ENCODE measurements at places on chromosomes 11 and 22.

DNA sequence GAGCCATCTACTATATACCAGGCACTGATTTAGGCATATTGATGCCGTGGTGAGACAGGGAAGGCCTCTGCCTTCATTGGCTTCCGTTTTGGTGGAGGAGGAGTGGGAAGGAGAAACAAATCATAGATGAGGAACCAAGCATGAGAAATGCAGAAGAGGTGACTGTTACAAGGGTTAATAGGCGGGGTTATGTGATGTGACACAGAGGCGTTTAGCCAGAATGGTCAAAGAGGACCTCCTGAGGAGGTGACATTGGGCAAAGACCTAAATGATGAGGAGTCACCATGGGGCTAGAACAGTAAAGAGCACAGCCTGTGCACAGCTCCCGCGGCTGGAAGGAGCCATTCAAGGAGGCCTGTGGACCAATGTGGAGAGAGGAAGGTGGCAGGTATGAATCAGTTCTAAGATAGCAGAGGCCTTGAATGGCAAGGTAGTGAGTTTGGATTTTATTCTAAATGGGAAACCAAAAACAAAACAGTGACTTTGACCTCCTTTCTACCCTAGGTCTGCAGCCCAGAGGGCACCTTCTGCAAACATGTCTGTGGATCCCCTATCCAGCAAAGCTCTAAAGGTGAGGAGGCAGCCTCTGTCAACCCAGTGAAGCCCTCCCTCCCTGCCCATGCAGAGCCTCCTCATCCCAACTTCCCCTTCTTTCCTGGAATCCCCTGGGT, 11.7 kb downstream of the MAFF start:
- DNase-seq, result no peak

- DNase-seq, result no peak
These were observed 607 bp upstream of the ROBO4 start for GRCh38 chr11:124898263-124898680.

GRCh38 chr11:46755962-46756361, 36.9 kb downstream of the F2 start:
- DNase-seq, result no peak

DNA sequence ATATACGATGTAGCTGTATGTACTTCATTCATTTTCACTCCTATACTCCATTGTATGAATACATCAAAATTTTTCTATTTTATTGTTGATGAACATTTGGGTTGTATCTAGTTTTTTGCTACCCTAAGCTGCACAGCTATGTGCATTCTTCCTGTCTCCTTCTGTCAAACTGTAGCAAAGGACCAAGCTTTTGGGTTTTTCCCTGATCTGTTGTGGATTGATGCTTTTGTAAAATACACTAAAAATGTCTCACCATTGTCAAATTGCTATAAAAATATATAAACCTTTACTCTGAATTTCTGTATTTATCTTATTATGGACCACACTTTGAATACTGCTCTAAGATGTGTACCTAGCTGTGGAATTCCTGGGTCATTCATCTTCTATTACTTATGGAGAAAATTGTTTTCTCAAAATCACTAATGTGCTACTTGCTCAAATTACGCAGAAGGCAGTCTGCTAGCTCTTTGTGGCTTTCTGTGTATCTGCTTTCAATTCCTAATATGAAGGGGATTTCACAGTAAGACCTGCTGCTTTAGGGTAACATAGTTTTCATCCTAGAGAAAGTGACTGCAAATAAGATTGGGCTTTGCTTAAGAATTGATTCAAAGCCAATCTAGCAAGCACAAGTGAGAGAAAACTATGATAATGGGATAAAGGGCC, 123.4 kb downstream of the CYP2R1 start:
- DNase-seq, result no peak

DNA sequence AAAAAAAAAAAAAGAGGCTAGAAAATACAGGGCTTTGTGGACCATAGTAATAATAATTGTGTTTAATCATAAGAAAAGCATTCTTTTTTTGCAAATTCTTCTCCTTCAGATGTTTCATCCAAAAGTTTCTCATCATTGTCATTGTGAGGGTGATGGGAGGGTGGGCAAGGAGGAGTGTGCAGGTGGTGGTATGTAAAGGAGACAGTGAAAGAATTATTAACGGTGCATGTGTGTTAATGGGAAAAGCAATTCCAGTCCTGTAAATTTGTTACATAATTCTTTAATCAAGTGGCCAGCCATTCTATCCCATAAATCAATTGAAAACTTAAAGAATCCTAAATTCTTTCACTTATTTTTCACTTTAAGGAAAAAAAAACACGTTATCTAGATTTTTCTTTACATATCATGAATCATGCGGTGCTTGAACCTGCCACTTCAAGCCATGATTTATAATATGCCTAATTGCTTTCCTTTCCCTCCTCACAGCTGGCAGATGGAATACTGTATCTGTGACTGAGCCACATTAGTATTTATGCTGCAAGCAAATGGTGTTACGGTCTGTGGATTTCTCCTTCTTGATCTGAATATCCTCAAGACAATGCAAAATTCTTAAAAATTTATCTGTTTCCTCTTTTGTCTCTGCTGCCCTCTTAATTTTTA, 318.5 kb downstream of the JRKL start:
- DNase-seq, result no peak

DNA sequence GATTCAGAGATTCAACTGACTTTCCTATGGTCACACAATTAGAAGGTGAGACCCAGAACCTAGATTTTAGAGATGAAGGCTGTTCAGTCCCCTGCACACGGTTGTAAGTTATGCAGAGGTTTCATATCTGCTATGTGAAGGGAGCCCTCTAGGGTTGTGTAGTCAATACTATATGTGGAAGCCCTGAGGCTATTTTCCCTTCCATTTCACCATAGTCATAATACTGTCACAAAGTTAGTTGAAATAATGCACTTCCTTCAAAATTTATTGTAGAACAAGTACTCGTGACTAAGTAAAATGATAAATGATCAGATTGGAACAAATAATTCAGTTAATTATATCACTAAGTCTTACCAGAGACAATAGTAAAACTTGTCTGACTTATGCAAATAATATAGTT, 48.8 kb downstream of the ENDOD1 start:
- no peak for DNase-seq

DNA sequence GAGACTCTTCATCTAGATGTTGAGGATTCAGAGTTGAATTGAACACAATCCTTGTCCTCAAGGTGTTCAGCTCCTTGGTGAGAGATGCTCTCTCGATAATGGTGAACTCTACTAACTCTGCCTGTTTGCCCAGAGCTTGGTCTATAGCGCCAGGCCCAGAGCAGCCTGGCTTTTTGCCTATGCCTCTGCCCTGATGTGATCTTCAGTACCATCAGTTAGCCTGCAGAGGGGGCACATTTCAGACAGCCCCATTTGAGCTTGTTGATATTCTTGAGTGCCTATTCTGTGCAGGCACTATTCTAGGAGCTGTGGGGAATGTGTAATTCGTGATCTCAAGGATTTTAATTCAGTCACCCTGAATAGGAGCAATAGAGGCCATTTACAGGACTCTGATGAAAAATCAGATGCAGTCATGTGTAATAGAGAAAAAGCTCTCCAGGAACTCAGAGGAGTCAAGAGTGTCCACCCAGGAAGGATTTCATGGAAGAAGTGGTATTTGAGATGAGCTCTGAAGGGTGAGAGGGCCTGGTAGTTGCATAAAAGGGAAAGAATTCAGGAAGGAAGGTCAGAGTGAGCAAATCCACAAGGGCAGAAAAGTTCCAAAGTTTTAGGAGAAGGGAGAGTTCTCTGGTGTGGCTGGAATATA, 19.3 kb downstream of the GTPBP1 start:
- DNase-seq, result no peak

DNA sequence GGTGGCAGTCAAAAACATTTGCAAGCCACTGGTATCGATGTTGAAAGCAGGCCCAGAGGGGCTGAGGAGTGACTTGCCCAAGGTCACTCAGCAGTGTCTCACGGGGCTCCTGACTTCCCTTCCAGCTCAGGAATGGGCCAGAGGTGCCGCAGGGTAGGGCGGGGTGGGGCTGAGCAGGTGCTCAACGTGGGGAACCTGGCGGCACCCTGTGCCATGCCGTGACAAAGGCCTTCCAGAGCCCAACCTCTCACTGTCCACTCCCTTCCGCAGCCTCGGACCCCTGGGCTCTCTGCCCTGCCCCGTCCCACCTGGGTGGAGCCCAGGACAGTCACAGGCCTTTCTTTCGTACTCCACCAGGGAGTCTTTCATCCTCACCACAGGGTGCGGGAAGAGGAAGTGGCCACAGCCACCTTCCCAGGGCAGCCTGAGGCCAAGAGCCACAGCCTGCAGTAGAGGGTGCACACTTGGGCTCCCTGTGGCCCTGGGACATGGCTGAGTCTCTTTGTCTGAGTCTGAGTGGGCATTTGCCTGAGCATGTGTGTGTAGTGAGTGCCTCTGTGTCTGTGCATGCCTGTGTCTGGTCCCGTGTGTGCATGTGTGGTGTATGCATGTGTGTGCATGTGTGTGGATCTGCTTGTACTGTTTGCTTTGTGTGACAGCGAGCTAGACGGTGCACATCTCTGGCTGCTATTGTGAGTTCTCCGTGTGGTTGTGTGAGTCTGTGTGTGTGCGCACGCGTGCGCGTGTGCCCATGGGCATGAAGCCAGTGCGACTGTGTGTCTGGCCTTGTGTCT, 6.0 kb upstream of the LIF start:
- no peak for DNase-seq

- no peak for DNase-seq
These were observed 270.7 kb downstream of the TBC1D22A start for GRCh38 chr22:47032956-47033647.

- DNase-seq, result no peak
These were observed 17.2 kb downstream of the MYEOV start for GRCh38 chr11:69310934-69311766.

DNA sequence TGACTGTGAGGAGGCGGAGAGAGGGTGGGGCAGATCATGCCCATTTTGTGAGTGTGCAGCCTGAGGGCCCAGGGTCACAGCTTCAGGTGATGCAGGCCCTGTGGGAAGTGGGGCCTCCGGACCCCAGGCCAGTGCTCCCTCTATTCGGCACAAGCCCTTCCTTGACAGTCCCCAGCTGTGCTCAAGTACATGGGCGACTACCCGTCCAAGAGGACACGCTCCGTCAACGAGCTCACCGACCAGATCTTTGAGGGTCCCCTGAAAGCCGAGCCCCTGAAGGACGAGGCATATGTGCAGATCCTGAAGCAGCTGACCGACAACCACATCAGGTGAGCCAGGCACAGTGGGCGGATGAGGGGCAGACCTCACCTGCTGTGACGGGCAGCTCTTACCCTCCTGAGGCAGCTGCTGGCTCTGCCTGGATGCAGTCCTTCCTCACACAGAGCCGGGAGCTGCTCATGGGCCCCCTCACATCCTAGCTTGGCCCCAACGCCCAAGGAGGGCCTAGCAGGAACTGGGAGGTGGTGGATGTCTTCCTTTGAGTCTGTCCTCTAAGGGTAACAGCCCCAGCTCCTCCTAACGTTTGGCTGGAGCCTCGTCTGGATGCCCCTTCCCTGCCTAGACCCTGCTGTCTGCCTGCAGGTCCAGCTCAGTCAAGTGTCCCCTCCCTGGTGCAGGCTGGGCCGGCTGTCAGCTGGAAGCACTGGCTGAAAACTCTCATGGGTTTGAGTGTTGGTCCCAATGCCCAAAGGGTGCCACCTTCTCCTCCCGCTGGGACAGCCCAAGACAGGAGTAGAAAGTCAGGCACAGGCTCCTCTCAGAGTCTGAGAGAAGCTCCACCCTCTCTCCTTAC, 76.1 kb downstream of the MYO7A start:
- peak; percentile 9 for DNase-seq

GRCh38 chr11:62737196-62737595, 8.9 kb downstream of the TTC9C start:
- DNase-seq, result no peak

DNA sequence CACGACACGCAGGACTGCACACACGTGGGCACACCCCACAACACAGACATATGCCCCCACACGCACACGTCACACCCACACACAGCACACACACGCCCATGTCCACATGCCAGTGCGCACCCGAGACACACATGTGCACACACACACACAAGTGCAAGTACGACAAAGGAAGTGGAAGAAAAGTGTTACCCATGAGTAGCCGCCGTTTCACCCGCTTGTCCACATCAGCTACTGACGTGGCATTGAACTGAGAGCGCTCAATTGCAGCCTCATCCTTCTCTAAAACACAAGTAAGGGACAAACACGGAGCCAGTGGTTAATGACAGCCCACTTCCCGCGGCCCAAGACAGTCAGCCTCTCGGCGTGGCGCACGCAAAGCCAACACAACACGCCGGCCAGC, 68.4 kb upstream of the TTLL12 start:
- DNase-seq, result no peak

GRCh38 chr22:30326706-30327362, at the start of gene TBC1D10A:
TBC1D10A (minus strand) TSS chr22:30326941; CDS start chr22:30326881, 60 bp downstream.
- DNase-seq, result peak; percentile 95

- DNase-seq, result no peak
These were observed 7.6 kb upstream of the LMO2 start for GRCh38 chr11:33899400-33900037.

DNA sequence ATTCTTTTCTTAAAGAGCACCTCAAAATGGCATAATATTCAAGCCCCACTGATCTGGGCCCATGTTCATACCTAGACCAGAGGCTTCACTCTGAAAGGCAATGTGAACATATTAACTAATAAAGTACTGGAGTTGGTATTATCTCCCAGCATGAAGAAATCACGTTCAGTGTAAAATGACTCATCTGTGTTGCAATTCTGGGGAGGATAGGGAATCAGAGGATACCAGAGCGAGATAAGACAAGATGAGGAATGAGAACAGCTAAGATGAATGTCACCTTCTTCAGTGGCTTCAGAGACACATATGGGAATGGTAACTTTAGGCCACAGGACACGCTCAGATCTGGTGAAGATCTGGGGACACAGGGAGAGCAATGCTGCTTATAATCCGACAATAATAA, 121.1 kb downstream of the NTM start:
- DNase-seq, result no peak
